ENCODE measurements at places on chromosomes 13 and 19.

GRCh38 chr13:50721672-50721992 lies 121.9 kb downstream of the DLEU7 start:
- no peak for ATAC-seq

DNA sequence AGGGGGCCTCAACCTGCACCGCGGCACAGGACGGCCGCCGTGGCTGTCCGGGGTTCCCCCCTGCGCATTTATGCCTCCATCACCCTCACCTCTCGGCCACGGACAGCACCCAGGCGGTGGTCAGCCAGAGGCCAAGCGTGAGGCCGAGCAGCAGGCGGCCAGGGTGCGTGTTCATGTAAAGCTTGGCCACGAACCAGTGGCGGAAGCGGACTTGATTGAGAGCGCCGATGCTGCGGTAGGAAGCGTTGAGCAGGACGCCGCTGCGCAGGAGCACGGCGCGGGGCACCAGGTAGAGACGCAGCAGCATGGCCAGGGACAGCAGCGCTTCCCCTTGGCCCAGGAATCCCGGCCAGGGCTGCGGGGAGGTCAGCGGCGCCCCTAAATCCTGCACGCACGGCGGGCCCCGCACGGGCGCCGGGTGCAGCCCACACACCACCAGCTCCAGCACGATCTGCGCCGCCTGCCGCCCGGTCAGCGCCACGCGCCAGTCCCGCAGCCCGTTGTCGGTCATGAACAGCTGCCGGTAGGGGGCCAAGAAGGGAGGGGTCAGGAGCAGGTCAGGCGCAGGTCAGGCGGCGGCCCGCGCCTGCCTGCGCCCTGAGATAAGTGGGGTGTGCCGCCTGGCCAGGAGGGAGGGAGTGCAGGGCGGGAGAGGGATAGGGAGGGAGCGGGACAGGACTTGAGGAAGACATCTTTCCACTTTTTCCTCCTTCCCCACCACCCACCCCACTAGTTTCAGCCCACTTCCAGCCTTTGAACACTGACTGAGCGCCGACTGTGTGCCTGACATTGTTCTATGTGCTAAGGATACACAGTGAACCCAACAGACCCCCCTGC lies 6.5 kb downstream of the KCNN4 start:
- ATAC-seq: peak; percentile 37

- peak; percentile 81 for ATAC-seq
These were observed 17.1 kb downstream of the UCHL3 start for GRCh38 chr13:75566658-75567057.

- ATAC-seq: no peak
These were observed 180.5 kb downstream of the EFNB2 start for GRCh38 chr13:106354961-106355360.

DNA sequence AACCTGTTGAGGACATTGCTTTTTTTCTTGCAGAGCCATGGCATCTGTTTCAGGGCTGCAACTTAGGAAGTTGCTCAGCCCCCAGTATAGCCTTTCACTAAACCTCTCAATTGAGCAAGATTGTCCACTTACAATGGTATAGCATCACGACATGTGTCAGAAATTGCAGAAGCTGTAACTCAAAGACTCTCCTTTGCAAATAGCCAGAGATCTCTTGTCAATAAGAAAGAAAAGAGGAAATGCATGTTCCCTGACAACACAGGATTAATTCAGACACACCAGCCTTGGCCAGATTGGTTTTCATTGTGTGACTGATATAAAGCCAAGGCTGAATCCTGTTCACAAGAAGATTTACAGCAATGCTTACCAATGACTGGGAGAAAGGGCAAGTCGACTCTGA lies 38.7 kb upstream of the CYSLTR2 start:
- ATAC-seq: no peak

GRCh38 chr19:29315556-29316190 lies 102.7 kb upstream of the UQCRFS1 start:
- ATAC-seq: no peak

- ATAC-seq: peak; percentile 25
These were observed 406.3 kb downstream of the GPC5 start for GRCh38 chr13:91804724-91805123.

DNA sequence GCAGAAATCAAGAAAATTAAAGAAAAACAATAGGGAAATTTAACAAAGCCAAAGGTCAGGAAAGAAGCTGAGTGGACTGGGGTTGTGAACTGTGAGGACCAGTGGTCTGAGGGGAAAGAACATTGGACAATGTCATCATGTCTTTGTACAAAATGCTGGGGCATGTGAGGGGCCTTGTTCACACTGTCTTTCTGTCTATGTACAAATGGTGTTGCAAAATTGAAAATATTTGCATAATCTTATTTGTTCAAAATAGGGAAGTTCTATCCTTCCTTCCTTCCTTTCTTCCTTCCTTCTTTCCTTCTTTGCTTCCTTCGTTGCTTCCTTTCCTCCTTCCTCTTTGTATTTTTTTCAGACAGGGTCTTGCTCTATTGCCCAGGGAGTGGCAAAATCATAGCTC lies 79.2 kb upstream of the SCEL start:
- no peak for ATAC-seq

- no peak for ATAC-seq
These were observed 11.7 kb downstream of the CSNK1G2 start for GRCh38 chr19:1952635-1953034.

- ATAC-seq: no peak
These were observed 210.0 kb downstream of the IRS2 start for GRCh38 chr13:109576331-109576813.

DNA sequence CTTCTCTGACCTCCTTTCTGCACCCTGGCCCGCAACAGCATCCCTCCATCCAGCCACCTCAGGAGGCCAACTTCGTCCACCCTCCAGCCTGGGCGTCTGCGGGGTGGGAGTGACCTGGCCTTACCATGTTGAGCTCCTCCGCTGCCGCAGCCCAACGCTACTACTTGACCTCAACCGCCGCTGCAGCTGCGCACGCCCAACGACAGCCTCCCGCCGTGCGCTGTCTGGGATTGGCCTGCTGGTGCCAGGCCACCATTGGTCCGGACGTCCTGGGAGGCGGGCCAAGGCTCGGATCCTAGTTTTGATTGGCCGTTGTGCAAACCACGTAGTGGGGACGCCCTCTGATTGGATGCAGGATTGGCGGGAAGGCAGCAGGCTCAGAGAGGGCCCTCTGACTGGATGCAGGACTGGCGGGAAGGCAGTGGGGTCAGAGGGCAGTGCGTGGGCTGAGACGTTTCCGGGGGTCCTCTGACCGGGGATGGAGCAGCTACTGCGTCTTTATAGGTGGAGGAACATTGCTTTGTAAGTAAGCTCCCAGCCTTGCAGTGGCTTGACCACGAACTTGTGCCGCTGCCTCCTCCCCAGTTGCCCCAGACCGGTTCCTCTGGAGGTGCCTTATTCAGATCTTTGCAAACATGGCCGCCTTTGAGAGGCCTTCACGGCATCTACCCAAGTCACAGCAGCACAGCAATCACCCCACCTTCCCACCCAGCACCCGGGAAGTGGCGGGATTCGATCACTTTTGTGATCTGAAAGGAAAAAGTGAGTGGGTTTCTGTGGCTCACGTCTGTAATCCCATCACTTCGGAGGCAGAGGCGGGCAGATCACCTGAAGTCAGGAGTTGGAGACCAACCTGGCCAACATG lies at the start of gene TUBA3C:
TUBA3C (minus strand) TSS at position 204 of the 865 bp plus-strand sequence; CDS start at position 127, 77 bp downstream.
- ATAC-seq: no peak

DNA sequence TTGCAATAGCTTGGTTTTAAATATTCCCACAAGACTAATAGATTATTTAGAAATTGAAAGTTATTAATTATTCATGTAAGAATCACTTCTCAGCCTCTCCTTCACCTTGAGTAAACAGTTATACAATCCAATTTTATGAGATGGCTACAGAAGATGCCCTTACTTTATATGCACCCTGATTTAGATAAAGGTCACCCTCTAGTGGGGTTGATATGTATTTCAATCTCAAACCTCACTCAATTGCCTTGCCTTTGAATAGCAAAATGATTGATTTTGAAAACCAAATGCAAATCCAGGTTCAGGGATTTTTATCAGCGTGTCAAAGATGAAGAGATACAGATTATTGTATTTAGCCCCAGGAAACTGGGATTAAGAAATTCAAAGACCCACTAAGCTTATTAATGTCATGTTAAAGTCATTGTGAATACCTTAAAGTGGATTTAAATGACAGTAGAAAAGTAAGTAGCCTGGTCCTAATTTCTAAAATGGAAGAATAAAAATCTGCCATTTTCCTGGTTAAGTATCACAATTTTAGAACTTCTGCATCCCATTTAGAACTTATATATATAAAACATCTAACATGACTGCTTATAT lies 305.1 kb downstream of the ITGBL1 start:
- ATAC-seq: peak; percentile 90

DNA sequence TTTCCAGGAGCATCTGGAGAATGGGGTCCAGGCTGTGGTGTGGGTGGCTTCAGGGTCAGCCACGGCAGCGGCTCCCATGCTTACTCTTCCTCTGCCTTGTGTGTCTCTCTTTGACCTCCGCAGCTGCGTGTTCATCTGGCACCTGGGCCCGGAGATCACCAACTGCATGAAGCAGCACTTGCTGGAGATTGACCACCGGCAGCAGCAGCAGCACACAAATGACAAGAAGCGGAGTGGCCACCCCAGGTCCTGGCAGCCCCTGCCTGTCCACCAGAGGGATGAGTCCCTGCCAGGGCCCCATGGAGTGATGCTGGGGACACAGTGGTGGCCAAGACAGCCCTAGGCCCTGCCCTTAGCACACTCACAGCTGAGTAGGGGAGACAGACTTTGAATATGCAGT lies 18.4 kb upstream of the OVOL3 start:
- ATAC-seq: no peak

GRCh38 chr13:113295776-113296175 lies 1.3 kb upstream of the LAMP1 start:
- ATAC-seq: no peak

GRCh38 chr19:46631481-46631880 lies 4.5 kb downstream of the GNG8 start:
- peak; percentile 4 for ATAC-seq

DNA sequence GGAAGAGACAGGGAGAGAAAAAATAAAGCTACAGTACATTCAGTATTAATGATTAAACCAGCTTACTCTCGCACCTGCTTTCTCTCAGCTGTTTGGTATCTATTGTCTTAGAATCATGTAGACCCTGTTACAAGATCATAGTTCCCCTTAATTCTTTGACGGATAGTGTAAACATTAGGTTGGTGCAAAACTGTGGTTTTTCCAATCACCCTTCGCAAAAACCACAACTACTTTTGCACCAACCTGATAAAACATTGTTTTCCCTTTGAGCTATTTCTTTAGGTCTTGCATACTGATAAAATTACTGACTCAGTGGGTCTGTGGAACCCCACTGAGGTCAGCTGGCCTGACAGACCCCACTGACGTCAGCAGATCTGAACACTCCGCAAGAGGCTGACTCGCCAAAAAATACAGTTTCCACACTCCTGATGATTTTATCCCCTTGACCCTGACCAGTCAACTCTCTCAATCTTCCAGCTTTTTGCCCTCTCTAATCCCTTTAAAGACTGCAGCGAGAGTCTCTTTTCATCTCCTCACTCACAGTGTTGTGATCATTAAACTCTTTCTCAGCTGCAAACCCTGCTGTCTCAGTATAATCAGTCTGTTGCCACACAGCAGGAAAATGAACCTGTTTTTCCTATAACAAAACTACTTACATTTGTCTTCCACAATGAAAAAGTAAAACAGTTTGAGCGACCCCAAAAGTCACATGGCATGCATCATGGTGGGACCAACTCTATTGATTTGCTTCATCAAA lies 123.9 kb downstream of the SLITRK6 start:
- no peak for ATAC-seq

DNA sequence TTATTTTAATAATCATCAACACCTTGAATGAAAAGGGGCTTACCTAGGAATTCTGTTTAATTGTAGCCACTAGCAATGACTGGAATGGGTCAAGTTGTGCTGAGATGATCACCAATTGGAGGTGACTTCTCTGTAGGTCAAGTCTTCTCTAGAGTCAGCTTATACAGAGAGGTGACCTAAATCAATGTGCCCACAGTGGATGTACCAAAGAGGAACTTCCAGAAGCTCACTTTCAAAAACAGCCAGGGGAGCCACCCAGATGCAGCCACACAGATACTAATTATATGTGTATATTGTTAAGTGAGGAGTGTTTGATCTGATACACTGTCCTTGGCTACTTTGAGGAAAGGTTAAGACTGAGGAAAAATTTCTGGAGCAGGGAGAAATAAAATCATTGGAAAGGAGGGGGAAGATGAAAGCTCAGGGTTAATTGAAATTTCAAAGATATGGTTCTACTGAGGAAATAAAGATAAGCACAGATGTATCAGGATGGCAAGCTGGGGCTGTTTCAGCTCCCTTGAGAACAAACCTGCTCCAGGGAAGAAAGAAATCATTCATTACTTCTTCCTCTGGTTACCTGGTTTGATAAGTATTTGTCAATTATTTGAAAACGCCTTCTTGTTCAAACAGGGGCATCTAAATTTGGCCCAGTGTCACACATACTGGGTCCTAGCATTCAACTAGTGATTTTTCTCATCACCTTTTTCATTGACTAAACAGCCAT lies 5.1 kb downstream of the GPR183 start:
- no peak for ATAC-seq

DNA sequence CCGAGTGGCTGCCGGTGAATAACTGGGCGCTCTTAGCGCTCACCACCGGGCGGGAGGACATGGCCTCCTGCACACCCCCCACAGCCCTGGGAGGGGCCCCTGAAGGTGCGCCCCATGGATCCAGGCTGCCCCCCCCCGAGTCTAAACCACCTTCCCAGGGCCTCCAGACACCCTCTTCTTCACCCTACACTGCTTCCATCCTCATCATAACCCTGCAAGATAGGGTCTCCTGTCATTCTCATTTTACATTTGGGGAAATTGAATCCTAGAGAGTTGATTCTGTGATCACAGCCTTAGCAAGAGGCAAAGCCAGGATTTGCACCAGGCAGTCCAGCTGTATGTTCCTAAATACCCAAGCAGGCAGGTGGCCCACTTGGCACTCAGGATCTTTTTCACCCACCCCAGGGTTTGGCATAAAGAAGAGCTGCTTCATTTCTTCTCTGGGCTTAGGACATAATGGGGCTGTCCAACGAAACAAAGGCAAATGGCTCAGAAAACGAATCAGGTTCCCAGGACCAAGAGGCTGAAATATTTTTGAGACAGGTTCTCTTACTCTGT lies 110.8 kb downstream of the PTPRS start:
- ATAC-seq: no peak

GRCh38 chr19:7848779-7849457 lies 18.9 kb downstream of the EVI5L start:
- no peak for ATAC-seq
